T-cell (primary cell): ENCODE measurements at places on chromosomes 2 and 18.

DNA sequence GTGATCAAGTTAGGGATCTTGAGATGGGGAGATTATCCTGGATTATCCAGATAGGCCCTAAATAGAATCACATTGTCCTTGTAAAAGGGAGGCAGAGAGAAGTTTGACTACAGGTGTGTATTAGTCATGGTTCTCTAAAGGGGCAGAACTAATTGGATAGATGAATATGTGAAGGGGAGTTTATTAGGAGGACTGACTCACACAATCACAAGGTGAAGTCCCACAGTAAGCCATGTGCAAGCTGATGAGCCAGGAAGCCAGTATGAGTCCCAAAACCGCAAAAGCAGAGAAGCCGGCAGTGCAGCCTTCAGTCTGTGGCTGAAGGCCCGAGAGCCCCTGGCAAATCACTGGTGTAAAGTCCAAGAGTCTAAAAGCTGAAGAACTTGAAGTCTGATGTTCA lies 275.8 kb downstream of the KCNS3 start:
- no peak for DNase-seq
- no peaks in the 10 kb centered on the region for H3K4me1 ChIP-seq
- H3K4me3 ChIP-seq = no peak overlapping the region
- H3K27me3 ChIP-seq = peaks cover 2% of the 10 kb centered on the region
- no peak overlapping the region for H3K27ac ChIP-seq

DNA sequence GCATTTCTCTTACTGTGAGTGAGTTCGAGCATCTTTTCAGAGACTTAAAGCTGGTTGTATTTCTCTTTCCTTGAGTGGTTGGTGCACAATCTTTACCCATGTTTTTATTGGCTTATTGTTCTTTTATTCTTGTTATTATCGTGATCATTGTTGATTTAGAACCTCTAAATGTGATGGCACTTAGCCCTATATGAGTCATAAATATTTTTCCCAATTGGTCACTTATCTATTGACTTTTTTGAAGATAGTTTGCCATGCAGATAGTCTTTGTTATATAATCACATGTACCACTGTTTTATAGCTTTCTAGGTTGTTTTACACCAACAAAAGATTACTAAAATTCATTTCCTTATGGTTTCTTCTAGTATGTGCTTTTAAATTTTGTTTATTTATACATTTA lies 141.6 kb upstream of the MSH6 start:
- H3K27ac ChIP-seq = no peak overlapping the region
- no peak for DNase-seq
- H3K27me3 ChIP-seq = peaks cover 10% of the 10 kb centered on the region
- no peaks in the 10 kb centered on the region for H3K4me1 ChIP-seq
- no peak overlapping the region for H3K4me3 ChIP-seq

- H3K27me3 ChIP-seq = peaks cover 7% of the 10 kb centered on the region
- no peak overlapping the region for H3K27ac ChIP-seq
- no peaks in the 10 kb centered on the region for H3K4me1 ChIP-seq
- no peaks in the 10 kb centered on the region for H3K36me3 ChIP-seq
- no peak overlapping the region for H3K4me3 ChIP-seq
These were observed 75.6 kb upstream of the CCDC150 start for GRCh38 chr2:196563876-196564275.

DNA sequence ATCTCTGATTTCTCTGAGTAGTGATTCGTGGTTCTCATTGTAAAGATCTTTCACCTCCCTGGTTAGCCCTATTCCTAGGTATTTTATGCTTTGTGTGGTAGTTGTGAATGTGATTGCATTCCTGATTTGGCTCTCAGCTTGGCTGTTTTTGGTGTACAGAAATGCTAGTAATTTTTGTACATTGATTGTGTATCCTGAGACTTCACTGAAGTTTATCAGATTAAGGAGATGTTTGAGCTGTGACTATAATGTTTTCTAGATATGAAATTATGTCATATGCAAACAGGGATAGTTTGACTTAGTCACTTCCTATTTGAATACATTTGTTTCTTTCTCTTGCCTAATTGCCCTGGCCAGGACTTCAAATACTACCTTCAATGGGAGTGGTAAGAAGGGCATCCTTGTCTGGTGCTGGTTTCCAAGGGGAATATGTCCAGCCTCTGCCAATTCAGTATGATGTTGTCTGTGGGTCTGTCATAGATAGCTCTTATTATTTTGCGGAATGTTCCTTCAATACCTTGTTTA lies 251.9 kb upstream of the ZNF804A start:
- H3K27ac ChIP-seq = no peak overlapping the region
- H3K27me3 ChIP-seq = no peaks in the 10 kb centered on the region
- no peaks in the 10 kb centered on the region for H3K36me3 ChIP-seq
- no peak for DNase-seq
- H3K4me3 ChIP-seq = no peak overlapping the region

DNA sequence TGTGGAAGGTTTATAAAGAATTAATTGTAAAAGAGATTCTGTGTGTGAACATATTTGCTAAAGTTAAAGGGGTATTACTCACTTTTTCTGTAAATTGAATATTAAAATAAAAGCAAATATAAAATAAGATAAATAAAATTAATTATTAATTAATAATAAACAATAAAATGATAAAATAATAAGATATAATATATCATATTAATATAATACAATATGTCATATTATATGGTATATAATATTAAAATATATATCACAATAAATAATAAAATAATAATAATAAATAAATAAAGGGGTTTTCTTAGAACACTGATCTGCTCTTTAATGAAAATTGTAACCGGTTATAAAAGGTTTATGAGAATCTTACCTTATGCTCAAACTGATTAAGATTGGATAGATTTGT lies 29.8 kb downstream of the TMEM200C start:
- no peaks in the 10 kb centered on the region for H3K27me3 ChIP-seq
- DNase-seq = no peak
- H3K27ac ChIP-seq = no peak overlapping the region
- no peaks in the 10 kb centered on the region for H3K4me1 ChIP-seq

- H3K4me3 ChIP-seq = no peak overlapping the region
- no peaks in the 10 kb centered on the region for H3K4me1 ChIP-seq
- no peaks in the 10 kb centered on the region for H3K27me3 ChIP-seq
- no peak for DNase-seq
- no peaks in the 10 kb centered on the region for H3K36me3 ChIP-seq
- no peak overlapping the region for H3K27ac ChIP-seq
These were observed 24.3 kb downstream of the DIS3L2 start for GRCh38 chr2:231985823-231986261.

- DNase-seq = no peak
- peaks cover 7% of the 10 kb centered on the region for H3K4me1 ChIP-seq
- H3K36me3 ChIP-seq = no peaks in the 10 kb centered on the region
- H3K4me3 ChIP-seq = no peak overlapping the region
These were observed 77.0 kb upstream of the TMEM200C start for GRCh38 chr18:5972298-5972697.

- peaks cover 11% of the 10 kb centered on the region for H3K4me1 ChIP-seq
- H3K36me3 ChIP-seq = no peaks in the 10 kb centered on the region
- H3K4me3 ChIP-seq = no peak overlapping the region
- no peak overlapping the region for H3K27ac ChIP-seq
- H3K27me3 ChIP-seq = no peaks in the 10 kb centered on the region
These were observed 266.8 kb upstream of the CXCR4 start for GRCh38 chr2:136384531-136385303.

DNA sequence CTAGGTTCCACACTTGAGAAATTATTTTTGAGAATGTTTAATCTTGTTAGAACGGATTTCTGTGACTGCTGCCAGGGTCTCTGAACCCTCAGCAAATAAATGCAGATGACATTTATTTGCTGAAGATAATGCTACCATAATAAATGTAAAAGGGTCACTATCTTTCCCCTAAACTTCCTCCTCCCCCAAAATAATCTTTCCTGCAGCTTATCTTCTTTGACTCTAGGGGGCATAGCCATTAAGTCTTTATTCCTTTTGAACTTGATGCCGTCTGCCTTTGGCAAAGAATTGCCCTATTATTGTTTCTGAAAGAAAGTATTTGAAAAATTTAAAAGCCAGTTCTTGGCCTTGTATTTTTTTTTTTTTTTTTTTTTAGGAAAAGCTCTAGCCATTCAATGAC lies 63.6 kb upstream of the ACSL3 start:
- H3K27me3 ChIP-seq = no peaks in the 10 kb centered on the region
- no peaks in the 10 kb centered on the region for H3K4me1 ChIP-seq
- H3K36me3 ChIP-seq = no peaks in the 10 kb centered on the region
- no peak overlapping the region for H3K4me3 ChIP-seq
- no peak for DNase-seq
- H3K27ac ChIP-seq = no peak overlapping the region

DNA sequence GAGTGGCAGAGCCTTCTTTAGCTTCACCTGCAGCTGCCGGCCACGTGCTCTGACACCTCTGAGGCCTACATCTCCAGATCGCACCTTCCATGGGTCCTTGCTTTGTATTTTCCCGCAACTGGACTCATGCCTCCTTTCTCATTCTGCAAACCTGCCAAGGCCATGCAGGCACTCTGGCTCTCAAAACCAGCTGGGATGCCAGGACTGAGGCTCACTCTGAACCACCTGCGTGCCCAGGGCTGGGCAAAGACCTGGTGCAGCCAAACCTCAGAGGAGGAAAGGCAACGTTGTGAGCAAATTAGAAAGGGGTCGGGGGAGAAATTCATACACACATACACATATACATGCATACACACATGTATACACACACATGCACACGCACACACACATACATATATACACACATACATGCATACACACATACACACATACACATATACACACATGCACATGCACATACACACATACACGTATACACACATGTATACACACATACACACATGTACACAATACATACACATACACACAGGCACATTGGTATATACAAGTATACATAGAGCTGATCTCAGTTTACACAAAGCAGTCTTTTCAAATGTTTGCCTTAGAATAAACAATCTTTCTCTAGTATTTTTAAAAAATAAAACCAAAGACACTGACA lies 125.2 kb downstream of the RTP5 start:
- no peak overlapping the region for H3K27ac ChIP-seq
- no peaks in the 10 kb centered on the region for H3K27me3 ChIP-seq
- no peak overlapping the region for H3K4me3 ChIP-seq
- DNase-seq = no peak
- no peaks in the 10 kb centered on the region for H3K4me1 ChIP-seq

- no peaks in the 10 kb centered on the region for H3K4me1 ChIP-seq
- no peaks in the 10 kb centered on the region for H3K36me3 ChIP-seq
- no peak overlapping the region for H3K4me3 ChIP-seq
- no peaks in the 10 kb centered on the region for H3K27me3 ChIP-seq
- no peak overlapping the region for H3K27ac ChIP-seq
These were observed 256.4 kb upstream of the TCF4 start for GRCh38 chr18:55844382-55844781.

- H3K36me3 ChIP-seq = no peaks in the 10 kb centered on the region
- no peak overlapping the region for H3K4me3 ChIP-seq
- H3K4me1 ChIP-seq = peaks cover 16% of the 10 kb centered on the region
- DNase-seq = no peak
- peak overlapping the region; percentile 22 for H3K27ac ChIP-seq
These were observed 3.0 kb downstream of the MBD5 start for GRCh38 chr2:148023861-148024260.

DNA sequence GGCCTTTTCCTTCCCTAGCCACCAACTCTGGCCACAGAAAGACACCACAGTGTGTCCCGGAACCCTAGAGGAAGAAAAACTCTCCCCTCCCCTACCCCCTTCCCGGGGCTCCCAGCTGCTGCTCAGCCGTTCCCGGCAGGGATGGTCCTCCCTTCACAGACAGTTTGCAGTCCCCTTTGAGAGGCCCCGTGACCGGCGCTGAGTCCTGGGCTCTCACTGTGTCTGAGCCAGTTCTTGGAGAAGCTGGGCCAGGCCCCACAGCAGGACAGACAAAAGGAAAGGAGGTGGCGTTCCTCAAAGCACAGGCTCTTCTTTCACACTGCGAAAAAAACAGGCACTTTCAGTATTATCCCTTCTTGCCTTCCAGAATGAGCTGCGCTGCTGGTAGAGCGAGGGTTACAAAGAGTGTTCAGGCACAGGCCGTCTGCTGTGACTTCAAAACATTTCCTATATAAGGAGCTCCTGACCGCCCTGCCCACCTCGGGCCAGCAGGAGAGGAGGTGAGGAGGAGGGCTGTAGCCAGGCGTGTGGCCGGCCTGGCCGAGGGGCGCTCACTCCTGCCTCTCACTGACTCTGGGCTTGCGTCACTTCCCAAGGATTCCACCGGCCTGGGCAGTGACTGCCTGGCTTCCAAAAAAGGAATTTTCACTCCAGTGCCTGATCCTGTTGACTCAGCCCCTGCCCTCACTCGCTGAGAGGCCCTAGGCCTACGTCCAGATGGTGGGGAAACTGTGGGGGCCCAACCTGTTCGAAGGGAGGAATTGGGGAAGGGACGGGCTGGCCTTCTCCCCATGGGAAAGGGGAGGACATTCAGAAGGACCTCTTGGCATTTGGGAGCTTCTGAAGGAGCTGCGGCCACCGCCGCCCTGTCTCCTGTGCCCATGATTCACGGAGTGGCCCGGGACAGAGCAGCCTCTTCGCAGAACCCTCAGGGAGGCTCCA lies 24.9 kb downstream of the CIDEA start:
- no peaks in the 10 kb centered on the region for H3K4me1 ChIP-seq
- H3K27ac ChIP-seq = no peak overlapping the region
- no peaks in the 10 kb centered on the region for H3K36me3 ChIP-seq
- H3K4me3 ChIP-seq = no peak overlapping the region
- H3K27me3 ChIP-seq = peaks cover 43% of the 10 kb centered on the region
- DNase-seq = no peak

GRCh38 chr2:127573771-127574170 lies 38.3 kb downstream of the MYO7B start:
- no peaks in the 10 kb centered on the region for H3K36me3 ChIP-seq
- H3K27me3 ChIP-seq = no peaks in the 10 kb centered on the region
- peaks cover 7% of the 10 kb centered on the region for H3K4me1 ChIP-seq

DNA sequence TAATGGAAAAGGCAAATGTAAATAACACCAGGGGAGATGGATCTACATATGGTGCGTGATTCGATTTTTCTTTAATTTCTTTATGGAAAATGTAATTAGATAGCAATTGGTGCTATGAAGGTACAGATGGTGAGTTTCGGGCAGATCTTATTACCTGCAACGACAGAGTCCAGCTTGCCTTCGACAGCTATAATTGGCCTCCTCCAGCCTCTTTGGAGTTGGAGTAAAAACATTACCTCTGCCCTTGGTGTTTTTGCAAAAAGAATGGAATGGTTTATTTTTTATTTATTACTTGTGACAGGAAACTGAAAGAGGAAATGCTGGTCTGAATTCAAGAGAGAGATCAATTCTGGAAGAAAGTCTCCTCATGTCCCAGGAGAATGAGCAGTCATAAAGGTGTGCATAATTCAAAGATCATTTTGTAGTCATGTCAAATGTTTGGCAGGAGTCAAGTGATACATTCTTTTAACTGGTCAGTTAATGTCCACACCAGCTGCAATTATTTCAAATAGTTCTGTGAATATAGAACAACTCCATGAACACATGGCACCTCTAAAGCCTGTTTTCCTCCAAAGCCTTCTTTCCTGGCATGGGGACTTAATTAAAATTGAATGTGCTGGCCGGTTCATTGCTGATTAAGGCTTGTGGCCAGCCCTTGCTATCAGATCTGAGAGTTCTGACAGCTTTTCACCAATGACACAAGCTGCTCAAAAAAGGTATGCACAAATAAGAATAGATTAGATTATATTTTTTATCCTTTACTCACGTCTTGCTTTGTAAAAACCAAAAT lies 46.9 kb upstream of the KCNH7 start:
- H3K27ac ChIP-seq = no peak overlapping the region
- H3K4me3 ChIP-seq = no peak overlapping the region
- no peaks in the 10 kb centered on the region for H3K4me1 ChIP-seq
- H3K27me3 ChIP-seq = no peaks in the 10 kb centered on the region
- DNase-seq = no peak
